ENCODE measurements at places on chromosomes 5 and 9.

GRCh38 chr5:148825716-148826052, 727 bp upstream of the ADRB2 start:
- no peak for DNase-seq

- DNase-seq, result no peak
Observed at GRCh38 chr5:135695656-135696313, 117.0 kb upstream of the CXCL14 start.

- no peak for DNase-seq
Observed at GRCh38 chr5:53871050-53871449, 310.6 kb downstream of the NDUFS4 start.

DNA sequence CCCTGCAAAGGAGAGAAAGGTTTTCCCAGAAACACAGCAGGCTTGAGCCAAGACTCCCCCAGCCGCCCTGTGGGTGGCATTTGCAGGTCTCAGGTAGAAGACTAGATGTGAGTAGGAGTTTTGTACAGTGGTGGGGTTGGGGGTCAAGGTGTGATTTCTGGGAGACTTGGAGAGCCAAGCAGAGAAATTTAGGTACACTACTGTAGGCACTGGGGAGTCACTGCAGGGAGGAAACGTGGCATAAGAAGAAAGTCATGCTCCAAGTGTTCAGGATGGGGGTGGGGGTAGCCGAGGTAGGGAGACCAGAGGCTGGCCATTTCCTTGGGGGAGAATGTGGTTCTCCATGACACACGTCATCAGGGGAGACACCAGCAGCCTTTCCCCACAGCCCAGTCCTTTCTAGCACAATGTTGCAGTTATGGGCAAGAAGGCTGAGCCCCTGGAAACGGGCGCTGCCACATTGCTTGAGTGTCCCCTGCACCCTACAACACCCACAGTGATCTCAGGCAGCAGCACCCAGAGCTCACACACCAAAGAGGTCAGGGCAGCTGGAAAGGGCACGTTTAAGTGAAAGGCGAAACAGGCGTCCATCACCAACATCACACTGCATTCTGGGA, 210.5 kb downstream of the FSTL4 start:
- no peak for DNase-seq

DNA sequence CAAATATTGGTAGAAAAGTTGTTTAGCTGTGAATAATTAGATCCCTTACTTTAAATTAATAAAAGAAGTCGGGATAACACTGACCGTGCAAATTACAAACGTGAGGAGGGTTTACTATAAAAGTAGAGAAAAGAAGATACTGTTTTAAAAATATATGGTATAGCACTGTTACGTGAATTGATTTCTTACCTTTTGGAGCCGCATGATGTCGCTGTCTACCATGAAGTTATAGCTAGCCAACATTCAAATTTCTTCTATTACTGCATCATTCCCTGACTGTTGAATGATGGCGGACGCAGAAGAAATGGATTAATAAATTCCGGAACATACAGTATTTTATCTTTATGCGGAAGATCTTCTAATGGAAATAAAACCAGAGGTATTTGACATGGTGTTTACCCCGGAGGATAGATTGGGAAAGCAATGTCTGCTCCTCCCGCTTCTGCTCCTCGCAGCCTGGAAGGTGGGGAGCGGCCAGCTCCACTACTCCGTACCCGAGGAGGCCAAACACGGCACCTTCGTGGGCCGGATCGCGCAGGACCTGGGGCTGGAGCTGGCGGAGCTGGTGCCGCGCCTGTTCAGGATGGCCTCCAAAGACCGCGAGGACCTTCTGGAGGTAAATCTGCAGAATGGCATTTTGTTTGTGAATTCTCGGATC, at the start of gene PCDHA6:
PCDHA6 (plus strand) TSS at position 257 of the 658 bp plus-strand sequence; CDS start at position 389, 132 bp downstream.
- no peak for DNase-seq

DNA sequence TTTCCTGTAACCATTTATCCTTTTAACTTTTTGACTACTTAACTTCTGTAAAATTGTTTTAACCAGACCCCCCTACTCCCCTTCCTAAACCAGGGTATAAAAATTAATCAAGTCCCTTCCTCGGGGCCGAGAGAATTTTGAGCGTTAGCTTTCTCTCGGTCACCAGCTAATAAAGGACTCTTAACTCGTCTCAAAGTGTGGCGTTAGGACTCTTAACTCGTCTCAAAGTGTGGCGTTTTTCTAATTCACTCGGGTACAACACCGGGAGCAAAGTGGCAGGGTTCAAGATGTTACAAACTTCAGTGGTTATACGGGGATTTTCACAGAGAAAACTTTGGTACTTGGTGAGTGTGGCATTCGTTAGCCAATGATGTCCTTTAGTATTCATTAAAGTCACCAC, 39.7 kb upstream of the PPP1R26 start:
- DNase-seq, result no peak

DNA sequence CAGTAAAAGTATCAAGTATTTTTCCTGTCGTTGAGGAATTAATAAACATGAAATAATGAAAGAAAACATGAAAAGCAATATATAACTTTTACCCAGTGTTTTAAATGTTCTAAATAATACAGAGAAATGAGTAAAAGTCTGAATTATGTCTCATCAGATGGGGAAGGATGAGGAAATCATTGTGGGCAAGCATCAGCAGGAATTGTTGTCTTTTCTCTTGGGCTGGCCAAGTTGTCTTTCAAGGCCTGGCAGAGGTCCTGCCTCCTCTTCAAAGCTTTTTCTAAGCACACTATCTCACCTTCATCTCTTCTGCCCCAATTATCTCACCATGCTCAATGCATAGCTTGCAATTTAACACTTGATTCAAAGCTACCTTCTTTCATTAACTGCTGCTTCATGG, 41.9 kb downstream of the MOCS2 start:
- DNase-seq, result no peak

GRCh38 chr9:136964833-136965422, 12.4 kb upstream of the PTGDS start:
- DNase-seq, result no peak

GRCh38 chr9:123893831-123894460, 36.0 kb downstream of the DENND1A start:
- DNase-seq, result no peak

DNA sequence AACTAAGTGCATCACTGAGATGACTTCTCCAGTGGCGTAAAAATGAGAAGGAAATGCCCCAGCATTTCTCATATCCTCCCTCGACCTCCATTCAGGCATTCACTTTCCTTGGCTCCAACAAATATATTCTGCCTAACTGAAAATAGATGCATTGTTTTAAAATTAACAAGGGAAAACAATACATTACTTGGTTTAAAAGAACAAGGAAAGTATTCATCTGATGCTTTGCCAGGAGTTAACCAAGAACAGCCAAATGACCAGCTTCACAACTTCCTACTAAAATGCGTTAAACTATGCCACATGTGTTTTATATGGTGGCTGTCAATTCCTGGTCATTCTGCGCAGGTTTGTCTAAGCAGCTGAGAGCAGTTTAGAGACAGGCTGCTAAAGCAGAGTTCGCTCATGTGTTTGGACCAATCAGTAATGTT, 121.4 kb downstream of the GNAQ start:
- DNase-seq, result no peak

- DNase-seq, result no peak
Observed at GRCh38 chr9:82552784-82553183, 510.2 kb downstream of the RASEF start.

- no peak for DNase-seq
Observed at GRCh38 chr5:68054638-68055037, 160.9 kb upstream of the PIK3R1 start.
